Pancreas (tissue), 10 donors: ENCODE measurements at places on chromosomes 13 and 19. TPM values are rescaled to one million over a fixed set of nuclear protein-coding genes. Genes with fewer than 3 reads are reported as not detected.

Gene ZNF433
- 3.9 TPM for total RNA-seq

Gene TMEM272
- 0.16 TPM for total RNA-seq

Gene CACNG6
- total RNA-seq = not detected

DNA sequence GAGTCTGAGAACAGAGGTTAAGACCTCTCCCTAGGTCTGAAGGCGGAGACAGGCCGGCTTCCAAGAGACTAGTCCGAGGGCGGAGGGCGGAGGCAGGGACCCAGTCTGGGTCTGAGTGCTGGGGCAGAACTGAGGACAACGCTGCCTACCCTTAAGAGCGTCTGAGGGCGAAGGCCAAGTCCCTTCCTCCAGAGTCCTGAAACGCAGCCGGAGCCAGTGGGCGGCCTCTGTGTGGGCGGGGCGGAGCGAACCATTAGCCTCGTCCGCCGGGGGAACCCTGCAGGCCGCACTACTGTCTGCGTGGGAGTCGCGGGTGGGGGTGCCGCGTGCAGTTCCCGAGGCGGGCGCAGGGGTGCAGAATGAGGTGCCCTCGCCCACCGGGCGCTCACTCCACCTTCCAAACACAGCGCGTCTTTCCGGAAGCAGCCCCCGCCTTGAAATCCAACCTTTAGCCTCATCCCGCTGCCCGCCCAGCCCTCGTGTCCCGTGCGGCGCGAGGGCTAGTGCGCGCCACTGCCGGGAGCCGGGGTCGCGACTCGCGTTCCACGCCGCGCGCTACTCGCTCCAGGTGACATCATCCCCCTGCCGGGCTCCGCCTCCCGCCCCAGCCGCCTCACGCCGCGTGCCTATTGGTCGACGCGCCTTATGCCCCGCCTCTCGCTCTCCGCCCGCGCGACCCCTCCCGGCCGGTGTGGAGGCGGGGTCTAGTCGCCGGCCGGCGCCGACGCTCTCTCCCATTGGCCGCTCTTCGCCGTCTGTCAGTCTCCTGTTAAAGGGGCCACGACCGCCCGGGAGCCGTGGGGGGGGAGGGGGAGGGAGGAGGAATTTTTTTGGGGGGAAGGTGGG, at the start of gene C19orf73:
C19orf73 (minus strand) TSS at position 579 of the 846 bp plus-strand sequence; CDS start at position 458, 121 bp downstream.
- peak; percentile 99 for DNase-seq

DNA sequence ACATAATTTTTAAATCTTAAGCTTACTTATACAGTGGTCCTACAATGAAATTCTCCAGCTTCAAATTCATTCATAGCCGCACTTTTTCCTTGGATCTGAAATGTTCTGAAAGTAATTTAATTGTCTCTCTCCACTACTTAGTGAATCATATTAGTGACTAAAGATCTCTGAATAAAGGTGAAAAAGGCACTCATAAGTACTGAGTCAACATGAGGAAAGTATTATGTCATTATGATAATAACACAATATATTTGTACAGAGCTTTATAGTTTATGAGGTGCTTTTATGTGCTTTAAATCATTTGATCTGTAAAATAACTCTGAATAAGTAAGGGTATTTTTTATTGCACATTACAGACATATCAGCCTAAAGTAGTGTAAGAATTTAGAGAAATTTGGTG, 628.2 kb upstream of the SLITRK5 start:
- no peak for DNase-seq

DNA sequence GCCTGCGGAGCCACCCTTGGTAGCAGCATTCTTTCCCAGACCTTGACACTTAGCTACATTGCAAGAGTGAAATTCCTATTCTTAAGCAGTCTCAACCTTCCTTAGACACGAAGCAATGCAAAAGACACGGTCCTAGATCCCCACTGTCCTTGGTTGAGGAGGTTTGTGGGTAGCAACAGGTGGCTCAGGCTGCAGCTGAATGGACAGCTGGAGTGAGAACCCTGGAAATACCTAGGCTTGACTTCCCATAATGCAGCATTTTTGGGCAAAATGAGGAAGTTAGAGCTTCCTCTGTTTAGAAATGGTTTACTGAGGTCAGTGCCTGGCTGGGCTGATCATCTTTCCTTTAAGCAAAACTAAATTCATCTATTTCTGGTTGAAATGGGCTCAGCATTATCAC, 296.6 kb downstream of the RFC3 start:
- no peak for DNase-seq
